ENCODE measurements at places on chromosomes 16 and 17.
A peak's percentile ranks its signal among the peaks of the same experiment; 100 is the strongest.

DNA sequence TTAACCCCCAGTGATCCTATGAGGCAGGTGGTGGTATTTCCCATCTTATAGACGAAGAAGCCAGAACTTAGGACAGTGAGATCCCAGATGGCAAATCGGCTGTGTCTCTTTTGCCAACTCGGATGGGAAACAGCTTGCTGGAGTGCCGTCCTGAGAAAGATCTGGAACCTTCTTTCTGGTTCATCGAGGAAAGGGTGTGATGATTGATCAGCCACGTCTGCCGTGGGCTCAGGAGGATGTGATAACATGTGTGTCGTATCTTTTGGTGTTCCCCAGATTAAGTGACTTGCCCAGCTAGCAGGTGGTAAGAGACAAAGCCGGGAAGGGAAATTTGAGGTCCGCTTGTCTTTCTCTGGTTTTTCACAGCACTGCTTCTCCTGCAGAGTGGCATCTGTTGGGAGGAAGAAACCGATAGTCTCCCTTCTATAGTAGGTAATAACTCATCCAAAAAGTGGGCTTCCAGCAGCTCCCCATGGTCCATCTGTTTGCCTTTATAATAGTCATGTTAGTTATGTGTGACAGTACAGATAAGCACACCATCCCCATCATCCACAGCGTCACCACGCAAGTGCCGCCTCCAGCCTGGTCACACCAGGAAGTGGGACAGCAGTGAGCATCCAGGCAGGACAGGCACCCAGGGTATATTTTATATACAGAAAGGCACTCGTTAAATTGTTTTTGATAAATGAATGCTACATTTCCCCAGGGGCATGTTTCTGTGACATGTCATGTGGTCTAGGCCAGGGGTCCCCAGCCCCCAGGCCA, 175.5 kb downstream of the KATNIP start:
- DNase-seq: no peak

DNA sequence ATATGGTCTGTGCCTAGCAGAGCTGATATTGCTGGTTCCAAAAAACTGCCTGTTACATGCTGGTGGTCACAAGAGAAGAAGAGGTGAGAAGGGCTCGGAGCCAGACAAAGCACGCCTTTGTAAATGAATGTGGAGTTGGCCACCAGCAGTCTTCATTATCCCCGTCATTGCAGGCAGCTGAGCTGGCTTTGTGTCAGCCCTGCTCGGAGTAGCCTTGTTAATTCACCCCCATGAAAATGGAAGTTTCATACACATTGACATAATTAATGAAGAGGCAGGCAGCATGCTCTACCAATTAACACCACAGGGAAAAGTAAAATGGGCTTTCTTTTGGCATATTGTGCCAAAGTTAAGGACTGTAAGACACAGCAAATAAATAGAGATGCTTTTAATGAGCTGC, 113.7 kb upstream of the RBFOX1 start:
- no peak for DNase-seq

- DNase-seq: no peak
Observed at GRCh38 chr16:74431516-74431915, 10.2 kb upstream of the CLEC18B start.

GRCh38 chr16:15493466-15494180, 59.2 kb downstream of the BMERB1 start:
- DNase-seq: no peak

DNA sequence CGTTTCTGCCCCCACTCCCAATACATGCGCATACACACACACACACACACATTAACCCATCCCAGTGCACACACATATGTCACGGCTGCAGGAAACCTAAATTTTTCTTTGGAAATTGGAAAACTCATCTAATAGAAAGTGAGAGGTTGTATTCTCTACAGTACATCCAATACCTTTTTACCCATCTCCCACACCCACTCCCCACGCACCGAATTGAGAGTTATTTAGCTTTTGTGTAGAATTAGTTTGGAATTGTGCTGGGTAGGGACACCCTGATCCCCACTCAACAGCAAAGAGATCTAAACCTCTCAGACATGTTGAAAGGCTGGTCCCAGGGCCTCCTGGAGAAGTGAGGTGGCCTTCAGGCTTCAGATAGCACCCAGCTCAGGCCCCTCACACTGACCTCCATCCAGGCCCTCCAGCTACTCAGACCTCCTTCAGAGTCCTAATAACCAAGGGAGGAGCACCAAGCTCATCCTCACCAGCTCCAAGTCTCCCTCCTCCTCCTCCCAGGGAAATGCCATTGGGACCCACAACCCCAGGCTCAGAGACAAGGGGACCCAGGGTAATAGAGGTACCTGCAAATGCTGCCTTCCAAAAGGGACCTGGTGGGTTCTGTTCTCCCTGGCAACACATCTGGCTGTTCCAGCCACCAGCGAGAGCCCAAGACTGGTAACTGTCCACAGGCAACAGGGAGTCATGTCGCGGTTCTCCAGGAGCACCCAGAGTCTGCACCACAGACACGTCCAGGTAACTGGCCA, 955 bp downstream of the HOXB13 start:
- DNase-seq: no peak

DNA sequence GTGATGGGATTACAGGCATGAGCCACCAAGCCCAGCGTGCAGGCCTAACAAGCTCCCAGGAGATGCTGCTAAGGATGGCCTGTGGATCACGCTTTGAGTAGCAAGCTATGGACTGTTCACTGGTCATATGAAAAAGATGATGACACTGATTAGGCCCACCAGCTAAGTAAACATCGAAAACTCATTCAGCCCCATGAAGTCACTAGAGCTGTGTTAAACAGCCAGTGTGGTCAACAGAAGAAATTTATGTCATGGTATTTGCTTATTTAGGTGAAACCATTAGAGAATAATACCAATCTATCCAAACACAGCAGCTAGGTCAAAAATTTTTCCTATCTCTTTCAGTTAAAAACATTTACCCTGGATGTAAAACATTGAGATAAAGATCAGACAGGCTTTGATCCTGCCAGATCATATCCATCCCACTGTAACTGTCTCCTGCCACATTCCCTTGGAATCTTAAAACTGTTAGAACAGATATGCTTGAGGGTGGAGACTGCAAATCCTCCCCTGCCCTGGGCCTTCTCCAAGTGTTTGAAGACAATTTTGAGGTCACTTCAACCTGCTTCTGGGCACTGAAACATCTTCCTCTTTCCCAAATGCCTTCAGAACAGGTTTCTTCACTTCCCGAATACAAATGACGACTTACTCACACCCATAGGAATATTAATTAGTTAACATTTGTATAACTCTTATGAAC, 30.9 kb downstream of the HOXB1 start:
- DNase-seq: no peak

DNA sequence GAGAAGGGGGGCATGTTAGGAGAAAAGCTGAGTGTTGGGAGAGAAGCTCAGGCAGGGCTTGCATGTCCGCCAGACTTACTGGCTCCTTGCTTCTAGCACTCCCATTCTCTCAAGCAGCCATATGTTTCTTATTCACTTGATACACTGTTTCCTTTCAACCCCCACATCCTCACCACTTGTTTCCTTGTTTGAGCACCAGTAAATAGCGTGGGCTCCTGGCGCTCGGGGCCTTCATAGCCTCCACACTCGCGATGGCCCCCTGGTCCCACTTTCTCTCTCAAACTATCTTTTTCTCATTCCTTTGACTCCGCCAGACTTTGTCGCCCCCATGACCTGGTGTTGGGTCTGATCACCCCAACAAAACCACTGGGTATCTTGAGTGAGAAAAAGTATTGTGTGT, 16.6 kb downstream of the ATP5PD start:
- DNase-seq: no peak

- no peak for DNase-seq
Observed at GRCh38 chr16:81520151-81520470, 75.5 kb downstream of the CMIP start.

DNA sequence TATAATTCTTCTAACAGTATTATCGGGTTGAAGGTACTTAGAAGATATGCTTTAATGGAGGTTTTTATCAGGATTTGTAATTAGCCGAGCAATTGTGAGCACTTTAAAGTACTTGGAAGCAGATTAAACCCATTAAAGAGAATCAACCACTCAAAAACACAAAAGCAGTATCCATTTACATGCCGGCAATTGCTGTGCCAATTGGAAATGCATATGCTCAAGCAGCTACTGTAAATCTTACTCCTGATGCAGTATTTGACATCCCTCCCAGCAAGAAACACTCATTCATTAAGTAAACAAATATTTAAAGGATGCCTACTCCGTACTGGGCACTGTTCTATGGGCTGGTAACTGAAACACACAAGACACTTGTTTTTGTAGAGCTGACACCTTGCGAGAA, 11.4 kb upstream of the CCL1 start:
- DNase-seq: no peak

GRCh38 chr16:31002862-31003341, 7.5 kb downstream of the STX1B start:
- DNase-seq: no peak

- DNase-seq: no peak
Observed at GRCh38 chr17:46056800-46057304, 57.8 kb downstream of the STH start.

- no peak for DNase-seq
Observed at GRCh38 chr17:30244853-30245385, 9.4 kb upstream of the SLC6A4 start.

- DNase-seq: no peak
Observed at GRCh38 chr17:2801841-2802240, 5.6 kb downstream of the RAP1GAP2 start.

DNA sequence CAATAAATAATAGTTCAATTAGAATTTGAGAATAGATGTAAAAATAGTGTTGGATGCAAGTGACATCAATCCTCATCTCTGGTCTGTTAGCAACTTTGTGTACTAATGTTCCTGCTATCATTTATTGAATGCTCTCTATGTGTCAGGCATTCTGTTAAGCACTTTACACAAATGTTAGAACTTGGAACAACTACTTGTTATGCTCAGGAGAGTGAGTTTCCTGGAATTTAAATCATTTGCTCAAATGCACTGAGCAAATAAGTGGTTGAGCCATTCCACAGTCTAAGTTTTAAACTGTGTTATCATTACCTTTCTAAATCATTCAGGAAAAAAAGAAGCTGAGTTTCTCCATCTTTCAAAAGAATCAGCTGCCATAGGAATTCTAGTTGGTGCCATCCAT, 1327.3 kb upstream of the GOT2 start:
- no peak for DNase-seq

DNA sequence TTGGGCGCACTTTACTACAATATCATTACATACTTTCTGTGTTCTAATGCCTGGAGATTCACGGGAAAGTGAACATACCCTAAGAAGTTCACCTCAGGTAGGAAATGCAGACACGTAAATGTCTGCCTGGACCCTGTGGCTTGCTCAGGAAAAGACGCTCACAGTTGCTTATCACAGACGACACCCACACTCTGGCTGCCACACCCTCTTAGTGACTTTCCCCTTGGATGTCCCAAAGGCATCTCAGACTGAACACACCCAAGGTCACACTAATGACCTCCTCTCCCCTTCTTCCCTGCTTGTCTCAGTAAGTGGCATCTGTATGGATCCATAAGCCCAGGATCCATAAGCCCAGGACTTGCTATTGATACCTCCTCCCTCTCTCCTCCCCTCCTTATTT, 32.6 kb downstream of the CDRT15 start:
- no peak for DNase-seq

DNA sequence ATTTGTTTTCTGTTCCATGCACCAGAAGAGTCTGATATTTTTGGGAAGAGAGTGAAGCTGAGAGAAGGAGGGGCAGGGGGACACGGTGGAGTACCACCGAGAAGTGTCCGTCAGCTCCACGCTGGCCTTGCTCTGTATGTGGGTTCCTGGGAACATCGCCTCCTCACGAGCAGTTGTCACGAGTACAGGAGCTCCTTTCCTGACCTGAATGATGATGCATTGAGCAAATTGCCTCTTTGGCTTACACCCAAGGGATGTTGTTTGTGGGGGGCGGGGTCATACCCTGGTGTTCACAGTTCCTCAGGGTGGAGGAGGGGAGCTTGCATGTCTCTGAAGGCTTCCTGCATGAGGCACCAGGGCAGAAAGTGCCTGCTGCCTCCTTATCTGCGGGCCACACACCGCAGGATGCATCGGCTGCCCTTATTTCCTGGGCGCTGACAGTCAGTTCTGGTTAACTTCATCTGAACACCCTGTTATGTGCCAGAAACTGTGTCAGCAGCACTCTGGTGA, 36.2 kb downstream of the RGS9 start:
- peak; percentile 70 for DNase-seq

- no peak for DNase-seq
Observed at GRCh38 chr16:66274335-66275110, 92.0 kb upstream of the CDH5 start.

- DNase-seq: no peak
Observed at GRCh38 chr17:32962320-32962711, 29.3 kb upstream of the SPACA3 start.

DNA sequence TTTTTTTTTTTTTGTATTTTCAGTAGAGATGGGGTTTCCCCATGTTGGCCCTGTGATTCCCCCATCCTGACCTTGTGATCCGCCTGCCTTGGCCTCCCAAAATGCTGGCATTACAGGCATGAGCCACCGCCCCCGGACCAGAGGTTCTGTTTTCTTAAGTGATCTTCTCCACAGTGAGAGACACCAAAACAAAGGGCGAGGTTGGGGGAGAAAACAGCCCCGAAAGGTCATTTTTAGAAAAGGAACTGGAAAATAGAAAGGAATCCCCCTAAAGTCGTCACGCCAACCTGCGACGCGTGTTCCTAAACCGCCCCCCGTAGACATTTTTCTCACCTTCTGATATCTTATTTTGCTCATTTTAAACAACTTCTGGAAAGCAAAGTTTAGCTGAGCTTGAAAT, 6.1 kb upstream of the AXIN2 start:
- DNase-seq: no peak

DNA sequence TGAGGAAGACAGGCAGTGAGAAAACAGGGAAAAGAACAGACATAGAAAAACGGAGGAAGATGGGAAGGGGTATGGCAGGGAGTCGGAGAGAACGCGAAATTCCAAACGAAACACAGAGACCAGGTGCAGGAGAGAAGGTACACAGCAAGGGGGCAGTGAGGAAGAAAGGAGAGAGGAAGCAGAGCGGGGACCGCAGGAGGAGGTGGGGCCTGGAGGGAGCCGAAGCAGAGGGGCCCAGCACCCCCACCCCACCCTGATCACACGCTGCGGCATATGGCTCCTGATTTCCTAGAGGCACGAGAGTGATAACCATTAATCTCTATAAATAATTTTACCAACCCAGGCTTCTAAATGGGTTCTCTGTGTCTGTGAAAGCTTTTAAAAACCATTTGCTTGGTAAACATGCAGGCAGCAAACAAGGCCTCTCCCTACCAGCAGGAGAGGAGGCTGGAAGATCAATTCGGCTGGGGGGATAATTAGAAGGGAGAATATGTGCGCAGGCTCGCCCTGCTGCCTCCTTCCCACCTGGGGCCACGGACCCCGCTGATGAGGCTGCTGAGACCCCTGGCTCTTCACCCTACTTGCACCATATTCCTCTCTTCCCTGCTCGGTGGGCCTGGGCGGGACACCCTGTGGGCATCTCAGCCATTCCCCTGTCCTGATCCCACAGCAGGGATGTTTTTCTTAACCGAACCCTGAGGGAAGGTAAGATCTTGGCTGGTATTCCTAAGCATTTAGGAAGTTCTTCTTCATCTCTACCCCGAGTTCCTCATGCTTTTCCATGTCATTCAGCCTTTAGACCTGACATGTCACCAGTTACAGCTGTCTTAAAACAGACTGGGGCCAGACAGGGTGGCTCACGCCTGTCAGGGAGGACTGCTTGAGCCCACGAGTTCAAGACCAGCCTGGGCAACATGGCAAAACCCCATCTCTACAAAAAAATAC, 86.7 kb downstream of the TMEM132E start:
- no peak for DNase-seq
